ENCODE measurements at places on chromosomes 12 and 14. TPM values are rescaled to one million over a fixed set of nuclear protein-coding genes. Genes with fewer than 3 reads are reported as not detected.

DNA sequence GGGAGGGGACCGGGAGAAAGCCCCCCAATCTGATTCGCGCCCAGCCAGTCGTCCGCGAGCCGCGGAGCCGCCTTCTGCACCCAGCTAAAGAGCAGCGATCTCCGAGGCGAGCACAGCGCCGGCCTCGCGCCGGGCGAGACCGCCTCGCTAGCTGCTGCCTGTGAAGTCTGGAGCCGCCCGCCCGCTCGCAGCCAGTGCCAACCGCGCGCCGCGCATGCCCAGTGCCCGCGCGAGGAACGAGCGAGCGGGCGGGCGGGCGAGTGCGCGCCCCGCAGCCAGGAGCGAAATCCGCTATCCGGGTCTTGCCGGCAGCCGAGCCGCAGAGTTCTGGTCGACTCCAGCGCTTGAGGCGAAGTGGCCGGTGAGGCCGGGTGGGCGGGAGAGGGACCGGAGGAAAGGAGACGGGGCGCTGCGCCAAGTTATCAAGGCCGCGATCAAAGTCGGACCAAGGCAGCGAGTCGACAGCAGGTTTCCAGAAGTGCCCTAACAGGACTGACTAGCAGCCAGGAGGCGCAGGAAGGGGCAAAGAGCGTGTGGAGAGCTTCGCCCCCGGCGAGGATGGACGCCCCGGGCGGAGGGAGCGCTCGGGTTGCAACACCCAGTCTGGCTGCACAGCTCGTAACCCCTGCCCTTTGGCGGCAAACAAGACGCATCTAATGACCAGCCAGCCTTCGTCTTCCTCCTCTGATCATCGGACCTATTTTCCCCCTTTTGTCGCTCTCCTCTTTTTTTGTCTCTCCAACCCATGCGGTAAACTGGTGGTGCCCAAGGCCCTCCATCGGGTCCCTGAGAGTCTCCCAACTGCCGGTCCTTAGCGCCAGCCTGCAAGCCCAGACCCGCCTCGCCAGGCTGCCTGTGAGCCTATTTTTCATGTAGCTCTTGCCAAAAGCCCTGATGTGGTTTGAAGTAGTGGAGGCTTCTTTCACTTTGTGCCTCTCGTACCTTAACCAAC lies at the start of gene EPS8:
Gene EPS8 (minus strand): TSS at position 169 of the 952 bp plus-strand sequence. CDS start 106,437 bp downstream, outside the sequence.
- DNase-seq: peak; percentile 79

DNA sequence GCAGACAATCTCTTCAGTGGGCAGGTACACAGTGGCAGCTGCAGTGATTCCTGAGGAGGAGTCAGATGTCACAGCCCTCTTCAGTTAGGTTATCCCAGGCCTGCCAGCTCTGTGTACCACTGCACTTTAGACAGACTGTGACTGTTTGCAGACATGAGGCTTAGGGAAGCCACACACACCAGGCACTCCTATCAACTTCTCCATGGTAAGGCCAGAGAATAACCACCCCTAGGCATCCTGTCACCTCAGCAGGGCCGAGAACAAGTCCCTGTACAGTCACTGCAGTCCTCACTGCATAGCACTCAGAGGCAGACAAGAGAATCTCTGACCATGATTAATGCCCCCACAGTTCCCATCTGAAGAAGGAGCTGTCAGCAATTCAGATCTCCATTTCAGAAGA lies 296.5 kb downstream of the GALC start:
- no peak for DNase-seq

DNA sequence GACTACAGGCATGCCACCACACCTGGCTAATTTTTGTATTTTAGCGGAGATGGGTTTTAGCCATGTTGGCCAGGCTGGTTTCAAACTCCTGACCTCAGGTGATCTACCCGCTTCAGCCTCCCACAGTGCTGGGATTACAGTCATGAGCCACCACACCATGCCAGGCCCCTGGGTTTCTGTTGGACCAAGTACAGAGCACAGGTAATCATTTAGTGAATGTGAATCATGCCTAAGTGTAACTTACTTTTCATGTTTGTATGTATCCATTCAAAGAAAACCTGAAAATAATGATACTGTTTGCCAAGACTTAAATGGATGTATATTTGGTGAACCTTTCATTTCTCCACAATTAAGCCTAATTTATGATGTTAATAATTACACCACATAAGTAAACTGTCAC lies 65.9 kb downstream of the FGD6 start:
- no peak for DNase-seq

The TEX52 gene
- total RNA-seq: not detected

GRCh38 chr14:22375321-22375930 lies 213.6 kb downstream of the DAD1 start:
- no peak for DNase-seq

DNA sequence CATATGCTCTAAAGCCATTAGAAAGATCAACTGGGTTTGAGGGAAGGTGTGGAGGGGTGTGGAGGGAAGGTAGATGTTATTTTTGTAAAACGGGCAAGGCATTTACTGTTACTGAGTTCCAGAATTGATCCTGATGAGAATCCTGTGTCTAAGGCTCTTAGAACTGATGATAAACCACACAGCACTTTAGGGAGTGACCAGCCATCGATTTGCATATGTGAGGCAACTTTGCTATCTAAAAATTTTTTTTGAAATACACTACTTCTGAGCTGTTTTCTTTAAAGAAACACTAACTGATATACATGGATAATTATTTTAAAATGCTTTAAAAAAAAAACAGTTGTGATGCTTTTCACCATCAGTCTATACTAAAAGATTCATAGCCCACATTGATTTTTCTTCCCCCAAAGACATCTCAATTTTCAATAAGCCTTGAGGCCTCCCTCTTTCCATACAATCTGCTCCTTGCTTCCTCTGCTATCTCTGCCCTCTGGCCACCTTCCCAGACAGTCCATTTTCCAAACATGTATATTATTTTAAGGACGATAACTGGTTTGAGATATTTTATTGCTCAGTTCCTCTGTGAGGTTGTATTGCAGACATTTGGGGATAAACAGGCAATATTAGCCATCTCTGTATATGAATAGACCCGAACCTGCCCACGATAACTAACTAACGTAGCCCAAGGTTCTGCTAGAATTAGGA lies 265.9 kb downstream of the EFCAB11 start:
- DNase-seq: no peak

DNA sequence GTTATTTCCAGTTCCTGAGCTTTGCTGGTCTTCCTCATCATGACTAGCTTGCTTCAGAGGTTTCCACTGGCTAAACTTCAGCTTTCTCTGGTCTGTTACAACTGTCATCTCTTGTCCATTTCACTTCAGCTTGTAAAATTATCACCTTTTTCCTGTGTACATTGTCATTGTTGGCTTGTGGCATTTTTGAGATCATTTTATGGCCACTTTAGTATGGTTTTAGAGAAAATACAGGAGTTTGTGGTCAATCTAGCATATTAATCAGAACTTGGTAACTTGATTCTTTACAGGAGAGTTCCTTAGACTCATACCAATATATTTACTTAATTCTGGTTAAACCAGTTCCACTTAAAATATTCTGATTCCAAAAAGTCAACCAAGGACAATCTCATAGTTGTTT lies 235.9 kb upstream of the KITLG start:
- no peak for DNase-seq

DNA sequence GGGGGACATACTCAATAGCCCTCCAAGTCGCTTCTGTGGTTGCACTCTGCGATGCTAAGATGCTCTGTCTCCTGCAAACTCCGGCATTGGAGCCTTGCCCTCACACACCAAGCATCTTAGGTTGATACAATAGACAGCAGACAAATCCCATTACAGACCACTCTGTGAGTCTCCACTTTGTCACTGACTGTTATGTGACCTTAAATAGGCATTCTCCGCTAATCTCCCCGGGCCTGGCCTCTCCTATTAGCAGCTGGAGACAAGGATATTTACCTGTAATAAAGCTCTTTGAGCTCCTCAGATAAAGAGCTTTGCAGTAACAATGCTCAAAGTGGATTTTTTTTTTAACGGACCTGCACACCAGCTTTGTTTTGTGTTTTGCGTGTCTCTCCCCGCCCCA lies 479.7 kb upstream of the TBX3 start:
- no peak for DNase-seq

GRCh38 chr14:89262041-89262440 lies 155.0 kb downstream of the FOXN3 start:
- DNase-seq: no peak

DNA sequence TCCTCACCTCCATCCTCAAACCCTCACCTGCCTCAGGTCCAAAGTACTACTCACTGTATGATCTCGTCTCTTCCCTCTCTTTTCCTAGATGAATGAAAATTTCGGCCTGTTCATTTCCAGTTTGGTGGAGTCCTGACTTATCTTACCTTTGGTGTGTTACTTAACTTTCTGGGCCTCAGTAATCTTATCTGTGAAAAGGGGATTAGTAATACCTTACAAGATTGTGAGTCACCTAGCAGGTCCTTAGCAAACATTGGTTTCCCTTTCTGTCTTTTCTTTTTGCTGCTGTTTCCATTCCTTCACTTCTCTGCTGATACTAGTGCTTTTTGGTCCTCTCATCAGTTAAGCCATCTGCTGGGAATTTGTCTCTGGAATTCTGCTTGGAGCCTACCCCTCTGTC lies 52.8 kb downstream of the AKAP6 start:
- no peak for DNase-seq

DNA sequence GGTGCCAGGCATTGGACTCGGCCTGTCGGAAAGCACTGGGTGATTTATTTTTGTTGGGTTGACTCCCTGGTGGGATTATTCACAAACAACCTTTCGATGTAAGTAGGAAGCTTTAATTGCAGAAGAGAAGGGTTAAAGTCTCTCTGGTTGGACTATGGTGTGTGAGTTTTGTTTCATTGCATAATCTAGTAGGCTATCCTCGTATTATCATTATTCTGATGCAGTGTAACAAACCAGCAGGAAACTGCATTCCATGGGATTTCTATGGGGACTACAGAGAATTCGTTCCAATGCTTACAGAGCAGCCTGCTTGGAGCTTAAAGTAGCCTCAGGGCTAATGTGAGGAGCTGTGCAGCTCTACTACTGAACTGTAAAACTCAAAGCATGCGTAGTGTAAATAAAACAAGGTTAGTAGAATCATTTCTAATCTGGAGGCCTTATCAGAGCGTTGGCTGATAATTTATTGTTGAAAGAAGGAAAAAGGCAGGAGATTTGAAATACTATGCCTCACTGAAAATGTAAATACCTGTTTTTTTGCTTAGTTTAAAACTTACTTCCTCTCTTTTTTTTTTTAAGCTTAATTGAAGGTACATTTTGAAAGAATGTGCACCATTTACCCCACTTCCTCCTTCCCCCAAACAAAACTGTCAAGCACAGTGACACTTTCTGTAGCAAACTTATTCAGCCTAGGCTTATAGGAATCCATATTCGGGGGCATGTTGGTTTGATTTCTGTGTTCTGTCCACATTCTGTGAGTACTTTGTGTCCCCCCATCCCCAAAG lies 226.7 kb downstream of the NPAS3 start:
- no peak for DNase-seq

- no peak for DNase-seq
Observed at GRCh38 chr12:69921831-69922230, 96.8 kb downstream of the MYRFL start.

DNA sequence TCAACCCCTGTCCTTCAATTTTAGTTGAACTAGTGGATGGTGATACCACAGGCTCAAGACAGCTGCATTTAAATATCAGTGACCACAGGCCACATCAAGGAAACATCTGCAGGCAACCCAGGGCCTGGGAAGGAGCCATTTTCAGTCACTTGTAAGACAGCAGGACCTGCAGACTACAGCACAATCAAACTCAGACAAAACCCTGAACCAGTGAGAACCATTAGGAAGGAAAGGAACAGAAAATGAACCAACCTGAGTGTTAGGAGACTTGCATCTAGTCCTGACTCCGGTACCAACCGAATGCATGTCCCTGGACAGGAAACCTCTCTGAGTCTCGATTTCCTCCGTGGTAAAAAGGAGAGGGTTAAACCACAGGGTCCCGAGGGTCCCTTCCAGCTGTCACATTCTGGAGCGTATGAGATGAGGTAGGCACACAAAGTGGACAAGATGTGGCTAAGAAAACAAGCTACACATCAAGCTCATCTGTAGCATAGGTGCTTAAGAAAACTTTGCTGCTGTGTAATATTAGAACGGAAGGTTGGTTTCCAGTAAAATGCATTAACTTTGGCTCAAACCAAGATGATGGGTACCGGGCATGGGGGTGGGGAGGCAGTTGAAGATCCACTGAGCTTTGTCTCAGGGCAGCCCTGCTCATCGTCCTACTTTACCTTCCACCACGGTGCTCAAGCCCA lies 1.6 kb upstream of the CDKN1B start:
- no peak for DNase-seq

DNA sequence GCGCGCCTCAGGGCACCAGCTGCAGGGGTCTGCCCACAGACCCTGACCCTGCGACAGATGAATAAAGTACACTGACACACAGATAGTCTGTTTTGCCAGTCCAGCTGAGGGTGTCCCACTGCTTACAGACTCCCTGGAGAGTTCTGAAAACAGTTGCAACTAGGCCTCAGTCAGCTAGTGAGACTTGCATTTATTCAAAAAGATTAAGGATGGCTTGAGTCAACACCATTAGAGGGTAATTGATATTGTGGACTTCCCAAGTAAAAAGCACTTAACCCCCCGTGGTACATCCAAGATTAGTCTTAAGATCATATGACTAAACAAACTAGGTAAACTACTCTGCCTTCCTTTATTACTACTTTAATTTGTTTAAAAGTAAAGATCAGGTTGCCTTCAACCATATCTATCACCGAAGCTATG lies 11.1 kb upstream of the PSEN1 start:
- DNase-seq: no peak

- no peak for DNase-seq
Observed at GRCh38 chr12:58584880-58585279, 335.4 kb downstream of the LRIG3 start.

DNA sequence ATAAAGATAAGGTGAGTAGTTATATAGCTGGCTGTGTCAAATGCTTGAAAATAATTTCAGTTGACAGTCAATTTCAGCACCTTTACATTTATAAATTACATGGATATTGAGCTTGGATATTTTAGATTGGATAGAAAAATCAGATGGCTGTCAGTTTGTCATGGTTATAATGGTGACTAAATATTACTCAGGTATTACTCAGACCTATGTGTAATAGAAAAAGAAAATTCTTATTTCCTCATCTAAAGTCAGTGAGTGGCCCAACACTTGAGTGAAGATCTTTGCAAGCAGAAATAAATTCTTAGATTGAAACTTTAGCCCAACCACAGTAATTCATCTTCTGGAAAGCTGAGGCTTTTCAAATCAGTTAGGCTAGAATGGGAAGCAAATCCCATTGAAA lies 354.4 kb downstream of the NAV3 start:
- no peak for DNase-seq

The VWF gene
- 117 TPM for total RNA-seq

GRCh38 chr12:30164382-30165318 lies 380.9 kb upstream of the TMTC1 start:
- DNase-seq: no peak

The NPC2 gene
- 594 TPM for total RNA-seq

- no peak for DNase-seq
Observed at GRCh38 chr14:103027451-103027850, 29.9 kb downstream of the CDC42BPB start.

DNA sequence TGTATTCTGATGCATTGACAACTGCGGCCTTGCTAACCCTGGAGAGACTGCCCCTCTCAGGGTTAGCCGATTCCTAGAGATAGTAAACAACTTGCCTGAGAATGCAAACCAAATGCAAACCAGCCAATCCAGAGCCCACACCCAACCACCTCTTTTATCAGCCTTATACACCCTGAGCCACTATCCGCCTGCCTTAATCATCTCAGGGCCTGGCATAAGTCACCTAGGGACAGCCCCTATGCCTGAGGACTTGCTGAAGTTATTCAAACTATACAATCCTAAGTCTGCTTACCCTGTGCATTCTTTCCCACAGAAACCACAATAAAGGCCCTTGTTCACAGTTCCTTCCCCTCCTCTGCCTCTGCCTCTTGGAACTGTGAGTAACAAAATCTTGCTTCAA lies 177.2 kb downstream of the KCNA5 start:
- DNase-seq: no peak

- DNase-seq: no peak
Observed at GRCh38 chr12:86456776-86457175, 200.6 kb upstream of the MGAT4C start.

The TGM1 gene
- 18.7 TPM for total RNA-seq
